Bone marrow (tissue), 2 donors: ENCODE measurements at places on chromosomes 5 and 9.

DNA sequence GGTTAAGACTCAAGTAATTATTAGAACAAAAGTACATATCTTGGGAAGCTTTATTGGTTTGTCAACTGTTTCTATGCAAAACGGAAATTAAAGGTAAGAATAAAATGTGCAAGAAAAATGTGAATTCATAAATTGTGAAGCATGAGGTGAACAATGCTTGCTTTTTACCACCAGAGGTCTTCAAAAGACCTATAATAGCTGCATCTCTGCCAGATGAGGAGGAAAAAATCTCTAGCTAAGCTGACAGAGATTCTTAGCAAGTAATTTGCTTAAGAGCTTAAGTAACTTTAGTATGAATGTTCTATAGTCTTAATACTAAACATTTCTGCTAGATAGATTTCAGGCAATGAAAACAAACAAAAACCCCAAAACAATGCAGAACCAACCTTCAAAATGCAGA lies 54.1 kb downstream of the MRPS30 start:
- no peak for DNase-seq

DNA sequence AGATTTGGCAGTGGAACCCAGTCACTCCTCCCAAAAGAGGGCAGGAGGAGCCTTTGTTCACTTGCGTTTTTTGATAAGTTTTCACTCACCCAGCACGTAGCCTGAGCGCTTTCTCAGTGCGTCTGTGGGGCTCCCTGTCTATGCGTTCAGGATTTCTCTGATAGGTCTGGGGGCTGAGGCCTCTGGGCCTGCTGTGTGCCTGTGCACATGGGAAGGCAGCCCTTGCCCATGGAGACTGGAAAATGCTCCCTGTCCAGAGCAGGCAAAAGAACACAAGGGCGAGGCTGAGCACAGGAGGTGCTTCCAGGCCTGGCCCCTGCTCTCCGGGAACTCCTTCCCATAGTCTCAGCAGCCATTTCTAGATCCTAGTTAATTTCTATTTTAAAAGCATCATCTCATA lies 249.9 kb downstream of the FSTL4 start:
- DNase-seq, result no peak

DNA sequence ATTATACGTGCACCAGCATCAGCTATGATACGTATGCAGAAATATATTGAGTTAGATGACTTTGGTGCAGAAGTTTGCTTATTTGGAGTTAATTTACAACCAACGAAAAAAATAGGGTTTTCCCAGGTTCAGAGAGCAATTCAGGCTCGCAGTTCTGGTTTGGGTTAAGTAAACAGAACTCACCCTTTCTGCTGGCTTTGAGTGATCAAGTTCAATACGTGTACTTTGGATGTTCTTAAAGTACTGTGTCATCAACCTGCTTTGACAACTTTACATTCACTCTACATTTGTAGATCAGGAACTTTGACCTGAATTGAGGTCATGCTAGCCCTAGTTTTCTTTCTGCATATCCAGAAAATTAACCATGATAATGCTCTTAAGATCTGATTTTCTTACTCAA lies 40.7 kb downstream of the ACOT12 start:
- no peak for DNase-seq

GRCh38 chr9:75824816-75825568 lies 65.5 kb upstream of the PCSK5 start:
- no peak for DNase-seq

DNA sequence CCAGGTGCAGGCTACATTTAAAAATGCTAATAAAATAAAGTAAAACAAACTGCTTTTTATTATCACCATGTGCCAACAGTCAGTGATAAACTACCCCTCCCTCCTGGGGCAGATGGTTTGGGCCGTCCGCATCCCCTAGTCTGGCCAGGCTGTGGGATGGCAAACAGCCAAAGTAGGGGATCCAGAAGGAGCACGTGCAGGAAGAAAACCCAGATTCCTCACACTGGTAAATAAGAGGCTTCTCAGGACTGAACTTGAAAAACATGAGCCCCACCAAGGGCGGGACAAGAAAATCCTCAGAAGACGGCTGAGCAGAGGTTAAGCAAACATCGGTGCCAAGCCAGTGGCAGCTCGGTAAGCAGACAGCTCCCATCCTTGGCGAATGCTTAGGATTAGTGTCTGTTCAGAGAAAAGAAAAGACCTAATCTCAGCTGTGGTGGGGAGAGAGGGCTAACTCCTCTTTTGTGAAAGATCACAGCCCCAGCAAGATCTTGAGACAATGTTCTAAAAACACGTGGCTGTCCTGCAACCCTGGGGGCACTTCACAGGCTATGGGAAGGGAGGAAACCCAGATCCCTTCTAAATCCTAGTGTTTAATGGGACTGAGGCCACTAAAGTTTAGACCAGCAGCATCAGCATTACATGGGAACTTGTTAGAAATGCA lies 46.5 kb upstream of the GDNF start:
- no peak for DNase-seq

DNA sequence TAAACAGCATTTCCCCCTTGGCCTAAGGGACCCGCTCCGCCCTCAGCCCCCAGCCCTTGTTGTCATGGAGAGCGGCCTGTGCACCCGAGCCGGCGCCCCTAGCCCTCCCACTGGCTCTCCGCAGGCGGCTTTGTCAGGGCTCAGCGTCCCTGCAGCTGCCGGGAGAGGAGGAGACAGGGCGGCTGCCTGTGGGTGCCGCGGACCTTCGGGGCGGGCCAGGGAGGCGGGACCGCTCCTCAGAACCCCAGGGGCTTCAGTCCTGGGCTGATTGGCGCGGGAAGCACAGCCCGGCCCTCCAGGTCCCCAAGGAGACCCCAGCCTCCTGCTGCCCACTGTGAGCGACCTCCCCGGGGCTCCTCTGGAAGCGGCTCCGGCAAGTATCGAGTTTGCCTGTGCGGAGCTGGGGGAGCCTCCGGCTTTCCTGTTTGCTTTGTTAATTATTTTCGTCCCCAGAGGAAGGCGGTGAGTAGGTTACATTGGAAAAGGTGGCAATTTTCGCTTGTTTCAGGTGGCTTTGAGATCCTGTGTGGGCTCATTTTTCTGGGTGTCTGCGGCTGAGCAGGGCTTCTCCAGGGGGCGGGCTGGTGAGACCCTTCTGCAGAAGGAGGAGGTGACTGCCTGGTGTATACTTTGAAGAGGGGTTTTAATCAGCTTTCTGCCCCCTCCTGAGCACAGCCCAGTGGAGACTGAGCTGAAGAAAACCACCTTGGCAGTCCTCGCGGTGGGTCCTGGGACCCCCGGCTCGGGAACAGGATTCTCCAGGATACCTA lies at the start of gene FGD3:
Gene FGD3 (plus strand): TSS at position 256 of the 770 bp plus-strand sequence. CDS start 28,734 bp downstream, outside the sequence.
- DNase-seq, result no peak

DNA sequence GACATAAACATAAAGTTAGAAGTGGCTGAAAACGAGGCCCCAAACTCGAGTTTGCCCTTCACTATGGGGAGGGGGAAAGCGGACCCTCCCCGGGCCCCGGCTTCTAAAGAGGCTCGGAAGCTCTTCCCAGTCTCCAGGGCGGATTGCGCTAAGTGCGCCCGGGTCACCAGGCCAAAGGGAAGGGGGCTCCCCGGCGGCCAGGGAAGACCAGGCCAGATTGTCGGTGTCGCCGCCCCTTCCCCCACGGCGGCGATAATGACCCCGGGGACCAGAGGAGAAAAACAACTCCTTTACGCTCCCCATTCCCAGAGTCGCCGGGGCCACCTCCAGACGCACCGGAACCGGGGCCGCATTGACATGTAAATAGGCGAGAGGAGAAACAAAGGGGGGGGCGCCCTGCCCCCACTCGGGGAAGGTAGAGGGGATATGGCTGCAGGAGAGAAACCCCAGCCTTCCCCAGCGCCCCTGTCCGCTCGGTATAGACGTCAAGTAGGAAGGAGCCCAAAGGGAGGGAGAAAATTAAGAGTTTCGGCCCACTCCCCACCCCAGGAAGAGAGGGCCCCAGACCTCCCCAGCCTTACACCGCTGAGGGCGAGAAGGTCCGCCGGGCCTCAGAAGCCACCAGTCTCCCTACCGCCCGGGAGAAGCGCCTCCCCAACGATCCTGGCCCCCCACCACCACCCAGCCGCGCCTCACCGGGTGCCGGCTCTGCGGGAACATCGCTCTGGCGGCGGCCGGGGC lies 1.7 kb downstream of the TLE1 start:
- no peak for DNase-seq

DNA sequence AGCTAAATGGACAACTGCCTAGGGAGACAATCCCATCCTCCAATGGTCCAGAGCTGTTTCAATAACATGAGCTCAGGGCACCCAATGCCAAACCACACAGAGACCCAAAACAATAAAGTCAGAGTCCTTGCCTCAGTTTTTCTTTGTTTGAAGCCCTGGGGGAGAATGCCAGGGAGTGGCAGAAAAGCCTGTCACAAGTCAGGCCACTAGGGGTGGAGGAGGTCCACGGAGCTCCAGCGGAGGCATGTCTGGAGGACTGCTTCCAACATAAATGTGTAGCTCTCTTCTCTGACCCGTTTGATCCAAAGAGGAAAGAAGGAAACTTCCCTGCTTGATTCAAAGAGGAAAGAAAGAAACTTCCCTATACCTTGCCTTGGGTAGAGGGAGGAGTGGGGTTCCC lies 175.3 kb downstream of the HSPA4 start:
- no peak for DNase-seq

DNA sequence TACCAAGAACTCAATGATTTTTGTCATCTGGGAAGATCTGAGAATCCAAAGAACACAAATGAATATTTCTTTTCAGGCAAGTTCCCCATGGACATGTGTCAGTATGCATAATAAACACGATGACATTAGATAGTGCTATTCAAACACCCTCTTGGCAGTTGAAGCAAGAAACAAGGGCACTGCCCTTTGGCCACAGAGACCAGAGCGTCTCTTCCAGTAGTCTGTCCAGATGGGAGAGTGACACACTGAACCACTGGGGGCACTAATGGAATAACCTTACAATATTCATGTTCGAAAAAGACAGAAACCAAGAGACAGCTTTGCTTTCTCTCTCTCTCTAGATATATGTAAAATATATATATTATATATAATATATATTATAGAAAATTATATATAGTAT lies 301.9 kb downstream of the CTNND2 start:
- no peak for DNase-seq

DNA sequence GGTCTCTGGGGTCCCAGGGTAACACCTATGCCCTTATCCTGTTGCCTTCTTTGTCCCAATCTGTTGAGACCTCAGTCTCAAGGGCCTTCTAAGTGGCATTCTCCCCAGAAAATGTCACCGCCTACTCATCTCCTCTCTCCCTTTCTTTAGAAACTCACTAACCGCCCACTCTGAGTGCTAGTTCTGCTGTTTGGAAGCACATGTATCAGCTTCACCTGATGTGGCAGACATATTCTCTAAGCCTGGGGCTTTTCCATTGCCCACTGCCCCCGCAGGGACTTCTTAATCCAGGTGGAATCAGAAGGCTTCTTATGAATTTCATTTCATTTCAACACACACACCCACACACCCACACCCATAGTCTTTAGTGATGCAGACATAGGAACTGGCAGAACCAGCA lies 165.1 kb downstream of the ASTN2 start:
- no peak for DNase-seq

GRCh38 chr9:126806336-126806735 lies 1.5 kb downstream of the ZBTB43 start:
- DNase-seq, result no peak

GRCh38 chr5:61322738-61323725 lies 9.0 kb upstream of the ZSWIM6 start:
- no peak for DNase-seq

- no peak for DNase-seq
These were observed 158.1 kb upstream of the VCAN start for GRCh38 chr5:83313436-83313835.

DNA sequence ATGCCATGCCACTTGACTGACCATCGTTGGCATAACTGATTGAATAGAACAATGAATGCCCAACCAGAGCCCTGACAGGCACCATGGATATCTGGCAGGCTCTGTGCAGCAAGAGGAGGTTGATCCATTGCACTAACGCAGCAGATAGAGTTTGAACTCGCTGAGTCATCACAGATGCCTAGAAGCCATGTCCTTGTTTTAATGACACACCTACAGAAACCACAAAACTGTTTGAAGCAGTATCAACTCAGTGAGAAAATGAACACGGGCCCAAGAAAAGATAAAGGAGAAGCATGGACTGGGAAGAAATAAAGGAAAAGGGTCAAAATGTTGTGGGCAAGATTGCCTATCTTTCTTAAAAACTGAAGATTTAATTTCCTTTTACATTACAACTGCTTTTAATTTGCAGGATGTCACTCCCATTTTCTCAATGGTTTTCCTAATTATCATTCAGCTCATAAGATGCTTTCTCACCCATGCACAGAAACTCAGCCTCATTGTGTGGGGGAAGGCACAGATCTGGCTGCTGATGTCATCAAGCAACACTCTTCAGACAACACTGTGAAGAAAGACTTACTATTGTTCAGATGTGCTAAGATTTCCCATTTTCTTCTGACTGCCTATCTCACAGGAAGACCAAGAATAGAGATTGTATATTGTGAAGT lies 129.0 kb downstream of the PIK3R1 start:
- peak; percentile 68 for DNase-seq

GRCh38 chr9:132487351-132487791 lies 77.4 kb downstream of the CFAP77 start:
- DNase-seq, result no peak

GRCh38 chr9:96553070-96553469 lies 66.6 kb downstream of the CDC14B start:
- DNase-seq, result no peak

DNA sequence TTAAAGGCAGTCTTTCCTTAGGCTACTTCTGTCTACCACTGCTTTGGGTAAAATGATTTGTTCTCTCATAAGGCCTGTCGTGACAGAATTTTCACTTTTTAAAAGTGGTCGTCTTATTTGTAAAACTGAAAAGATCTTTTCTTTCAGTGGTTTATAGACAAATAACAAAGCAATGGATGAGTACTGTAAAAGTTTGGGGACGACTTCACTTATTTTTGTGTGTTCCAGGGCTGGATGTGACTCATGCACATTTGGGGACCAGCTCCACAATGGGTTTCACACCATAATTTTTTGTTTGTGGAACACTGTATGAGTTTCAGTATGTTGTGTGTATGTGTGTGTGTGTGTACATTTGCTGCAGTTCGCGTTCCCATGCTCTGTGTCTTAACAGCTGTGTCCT lies 53.6 kb downstream of the ARHGAP26 start:
- no peak for DNase-seq

GRCh38 chr5:178790371-178790770 lies 59.9 kb upstream of the ZNF354A start:
- no peak for DNase-seq

DNA sequence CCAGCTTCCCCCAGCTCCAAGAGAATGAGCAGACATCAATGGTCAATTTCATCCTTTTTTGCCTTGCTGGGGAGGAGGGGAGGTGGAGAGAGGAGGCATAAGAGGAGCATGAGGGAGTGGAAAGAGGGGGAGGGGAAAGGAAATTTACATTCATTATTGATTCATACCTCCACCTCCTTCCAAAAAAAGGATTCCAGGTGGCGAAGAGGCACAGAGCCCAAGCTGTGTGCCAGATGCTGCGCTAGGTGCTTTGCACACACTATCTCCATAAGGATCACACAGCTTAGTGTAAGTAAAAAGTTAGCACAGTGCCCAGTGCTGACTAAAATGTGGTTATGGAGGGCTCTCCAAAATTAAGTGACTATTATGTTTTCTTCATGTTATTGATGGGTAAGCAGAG lies 11.0 kb downstream of the ASTN2 start:
- DNase-seq, result no peak

- no peak for DNase-seq
These were observed 1.2 kb upstream of the TMOD1 start for GRCh38 chr9:97500263-97500662.

- no peak for DNase-seq
These were observed 83.4 kb downstream of the MUSK start for GRCh38 chr9:110751971-110752370.

- no peak for DNase-seq
These were observed 8.2 kb downstream of the IPPK start for GRCh38 chr9:92661743-92662142.

- DNase-seq, result no peak
These were observed 115.9 kb downstream of the ATPSCKMT start for GRCh38 chr5:10133830-10134229.
